ENCODE measurements at places on chromosomes 16 and 17.

DNA sequence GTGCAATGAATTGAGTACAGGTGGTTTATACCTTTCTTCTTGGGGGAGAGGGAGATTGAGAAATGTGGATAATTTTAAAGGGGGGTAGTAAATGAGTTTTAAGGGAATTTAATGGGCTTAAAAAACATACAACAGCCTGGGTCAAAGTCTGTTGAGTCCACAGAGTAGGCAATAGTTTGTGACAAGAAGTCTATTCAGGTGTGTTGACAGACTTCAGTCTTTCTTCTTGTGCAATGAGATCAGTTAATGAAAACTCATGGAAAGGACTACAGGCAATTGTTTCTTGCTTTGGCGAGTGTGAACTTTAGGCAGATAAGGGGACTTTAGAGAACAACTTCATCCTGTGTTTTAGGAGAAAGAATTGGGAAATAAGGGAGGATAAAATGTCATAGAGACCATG, 507.8 kb upstream of the CA10 start:
- DNase-seq = no peak

DNA sequence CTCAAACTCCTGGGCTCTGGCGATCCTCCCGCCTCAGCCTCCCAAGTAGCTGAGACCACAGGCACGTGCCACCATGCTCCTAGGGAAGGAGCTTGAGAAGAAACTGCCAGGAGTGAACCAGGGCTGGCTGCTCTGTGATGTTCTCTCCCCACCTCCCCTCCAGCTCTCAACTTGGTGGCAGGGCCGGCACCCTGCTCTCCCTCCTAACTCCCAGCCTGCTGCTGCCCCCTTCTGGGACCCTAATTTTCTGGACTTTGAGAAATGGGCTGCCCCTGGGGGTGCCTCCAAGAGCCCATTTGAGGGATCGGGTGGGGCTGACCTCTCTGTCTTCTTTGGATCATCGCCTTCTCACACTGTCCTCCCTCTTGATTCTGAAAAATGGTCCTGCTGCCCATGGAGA, 14.9 kb upstream of the STAT3 start:
- DNase-seq = no peak

DNA sequence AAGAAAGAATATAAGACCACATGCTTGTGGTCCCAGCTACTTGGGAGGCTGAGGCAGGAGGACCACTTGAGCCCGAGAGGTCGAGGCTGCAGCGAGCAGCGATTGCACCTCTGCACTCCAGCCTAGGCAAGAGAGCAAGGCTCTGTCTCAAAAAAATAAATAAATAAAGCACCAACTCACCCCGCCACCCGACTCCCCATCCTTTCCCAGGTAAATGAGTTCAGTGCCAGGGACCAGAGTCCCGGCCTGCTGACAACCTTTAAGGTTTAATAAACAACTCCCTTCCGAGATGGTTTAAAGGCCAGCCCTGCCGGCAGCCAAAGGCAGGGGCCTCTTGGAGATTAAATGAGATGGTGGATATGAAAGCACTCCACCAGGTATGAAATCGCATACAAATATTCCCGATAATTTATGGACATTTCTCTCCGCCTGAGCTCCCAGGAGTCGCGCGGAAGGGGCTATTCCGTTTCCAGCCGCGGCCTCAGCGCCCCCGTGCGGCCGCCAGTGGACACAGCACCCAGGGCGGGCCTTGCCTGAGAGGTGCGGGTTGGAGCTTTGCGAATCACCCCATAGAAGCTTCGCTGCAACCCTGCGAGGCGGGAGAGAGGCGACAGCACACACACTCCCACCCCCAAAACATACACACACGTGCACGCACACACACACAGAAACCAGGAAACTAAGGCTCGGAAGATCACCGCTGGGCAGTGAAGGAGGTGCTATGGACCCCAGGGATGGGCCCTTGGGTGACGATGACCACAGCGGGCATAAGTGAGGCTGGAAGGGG, 4.0 kb upstream of the RPL38 start:
- peak; percentile 52 for DNase-seq

- no peak for DNase-seq
Observed at GRCh38 chr17:77704048-77704815, 254.3 kb upstream of the TNRC6C start.

DNA sequence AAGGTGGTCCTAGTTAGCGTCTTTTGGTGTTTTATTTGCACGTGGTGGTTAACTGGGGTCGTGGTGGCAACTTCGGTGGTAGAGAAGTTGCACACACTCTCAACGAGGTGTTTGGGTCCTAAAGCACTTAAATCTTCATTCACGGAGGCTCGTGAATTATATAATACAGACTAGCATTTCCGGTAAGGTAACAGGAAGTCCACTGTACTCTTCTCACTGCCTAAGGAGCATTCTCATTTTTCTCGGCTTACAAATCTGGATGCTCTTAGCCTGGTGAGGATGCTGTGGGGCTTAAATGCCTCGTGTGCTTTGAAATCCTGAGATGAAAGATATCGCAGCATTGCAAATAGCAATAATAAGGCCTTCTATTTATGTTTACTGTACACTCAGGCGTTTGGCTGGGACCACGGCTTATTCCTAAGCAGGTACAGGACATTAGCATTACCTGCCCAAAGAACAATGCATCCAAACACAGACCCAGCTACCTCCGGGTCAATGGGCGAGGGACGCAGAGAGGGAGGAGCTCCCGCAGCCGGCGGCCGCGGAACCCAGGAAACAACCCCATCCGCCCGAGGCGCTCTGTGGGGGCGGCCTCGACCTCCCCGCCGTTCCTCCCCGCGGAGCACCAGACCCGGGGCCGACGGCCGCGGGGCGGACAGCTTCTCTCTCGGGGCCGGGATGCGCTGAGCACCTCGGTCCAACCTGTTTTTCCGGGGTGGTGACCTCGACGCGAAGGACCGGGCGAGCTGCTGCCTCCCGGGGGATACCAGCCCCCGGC, 856 bp downstream of the DNAJA2 start:
- DNase-seq = peak; percentile 39

DNA sequence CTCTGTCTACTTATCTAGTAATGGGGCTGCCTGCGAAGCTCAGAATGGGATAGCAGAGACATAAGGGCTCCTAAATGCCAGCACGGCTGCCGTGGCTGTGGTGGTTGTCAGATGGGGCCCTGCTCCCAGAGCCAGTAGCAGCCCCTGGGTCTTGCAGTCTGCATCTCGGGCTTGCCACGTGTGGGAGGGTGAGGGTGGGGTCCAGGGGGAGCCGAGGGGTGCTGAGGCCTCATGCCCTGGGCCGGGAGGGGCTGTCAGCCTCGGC, 88.8 kb upstream of the GSE1 start:
- DNase-seq = no peak

DNA sequence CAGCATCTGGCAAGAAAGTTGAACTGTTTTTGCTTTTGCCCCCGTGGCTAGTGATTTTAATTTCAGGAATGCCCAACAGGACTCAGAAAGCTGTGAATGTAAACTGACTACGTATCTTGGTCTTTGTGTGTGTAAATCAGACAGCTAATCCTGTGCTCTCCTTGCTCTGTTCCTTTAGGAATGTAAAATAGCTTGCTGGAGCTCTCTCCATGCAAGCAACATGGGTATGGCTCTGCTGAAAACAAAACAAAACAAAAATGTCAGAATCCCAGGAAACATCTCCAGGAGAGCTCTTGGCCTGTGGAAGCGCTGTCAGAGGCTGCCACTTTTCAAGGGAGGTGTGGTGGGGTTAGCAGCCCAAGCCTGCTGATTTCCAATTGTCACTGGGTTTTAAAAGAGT, 161.8 kb upstream of the NOG start:
- DNase-seq = no peak

GRCh38 chr16:10966129-10966528, 21.8 kb downstream of the CLEC16A start:
- DNase-seq = no peak

- no peak for DNase-seq
Observed at GRCh38 chr17:52465407-52465806, 306.9 kb upstream of the CA10 start.

DNA sequence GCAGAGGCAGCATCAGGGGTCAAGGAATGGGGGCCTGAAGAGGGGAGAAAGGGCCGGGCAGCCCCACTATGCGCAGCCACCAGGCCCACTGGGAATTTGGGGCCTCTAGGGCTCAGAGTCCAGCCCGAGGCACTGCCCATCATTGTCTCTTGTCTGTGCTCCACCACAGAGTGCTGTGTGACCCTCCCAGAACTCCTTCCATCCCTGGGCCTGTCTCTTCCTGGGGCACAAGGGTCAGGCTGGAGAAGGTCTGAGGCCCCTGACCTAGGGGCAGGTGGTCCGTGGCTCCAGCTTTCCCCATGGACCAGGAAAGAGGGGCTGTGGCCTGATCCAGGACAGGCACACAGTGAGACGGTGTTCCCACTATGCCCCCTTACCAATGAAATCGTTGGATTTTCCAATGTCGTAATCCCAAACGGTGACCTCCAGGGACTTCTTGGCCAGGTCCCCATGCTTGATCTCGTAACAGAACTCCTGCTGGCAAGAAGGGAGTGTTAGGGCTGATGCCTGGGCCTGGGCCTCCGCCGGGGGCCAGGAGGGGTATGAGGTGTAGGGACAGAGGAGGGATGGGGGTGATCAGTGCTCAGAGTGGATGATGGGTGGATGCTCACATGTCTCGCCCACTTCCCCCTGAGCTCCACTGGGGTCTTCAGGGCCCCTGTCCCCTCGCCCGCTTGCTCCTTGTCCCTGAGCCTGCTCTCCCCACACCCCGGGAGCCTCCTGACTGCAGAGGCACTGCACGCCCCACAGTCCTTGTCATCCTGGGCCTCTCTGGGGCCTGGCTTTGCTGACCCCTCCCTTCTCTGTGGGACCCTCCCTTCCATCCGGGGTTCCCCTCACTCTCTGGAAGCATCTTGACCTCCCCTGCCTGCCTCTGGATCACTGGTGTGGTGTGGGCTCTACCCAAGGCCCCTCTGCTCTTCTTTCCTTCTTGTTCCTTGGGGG, 10.7 kb downstream of the SCGB1C2 start:
- DNase-seq = no peak

GRCh38 chr17:59387351-59388068, 56.1 kb downstream of the YPEL2 start:
- no peak for DNase-seq

GRCh38 chr17:78925662-78926555, 722 bp upstream of the TIMP2 start:
- DNase-seq = no peak

- no peak for DNase-seq
Observed at GRCh38 chr17:33038740-33039139, 47.1 kb downstream of the SPACA3 start.

DNA sequence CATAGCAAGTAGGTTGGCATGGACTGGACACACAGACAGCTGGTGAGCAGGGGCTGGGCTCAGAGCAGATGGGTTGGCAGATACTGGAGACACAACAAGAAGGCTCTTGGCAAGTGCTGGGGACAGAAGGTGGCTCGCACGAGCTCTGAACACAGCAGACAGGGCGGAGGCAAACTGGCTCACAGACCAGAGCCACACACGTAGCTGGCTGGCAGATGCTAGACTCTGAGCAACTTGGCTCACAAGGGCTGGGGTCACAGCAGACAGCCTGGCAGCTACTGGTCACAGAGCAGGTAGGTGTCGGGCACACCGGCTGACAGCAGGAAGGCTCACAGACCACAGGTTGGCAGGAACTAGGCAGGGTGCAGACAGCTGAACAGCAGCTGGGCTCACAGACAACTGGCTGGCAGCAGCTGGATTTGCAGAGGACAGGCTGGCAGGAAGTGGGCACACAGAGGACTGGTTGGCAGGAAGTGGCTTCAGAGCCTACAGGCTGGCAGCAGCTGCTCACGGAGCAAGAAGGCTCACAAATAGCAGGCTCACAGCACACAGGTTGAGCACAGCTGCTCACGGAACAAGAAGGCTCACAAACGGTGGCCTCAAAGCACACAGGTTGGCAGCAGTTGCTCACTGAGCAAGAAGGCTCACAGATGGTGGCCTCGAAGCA, 725 bp downstream of the KRTAP16-1 start:
- DNase-seq = peak; percentile 96

DNA sequence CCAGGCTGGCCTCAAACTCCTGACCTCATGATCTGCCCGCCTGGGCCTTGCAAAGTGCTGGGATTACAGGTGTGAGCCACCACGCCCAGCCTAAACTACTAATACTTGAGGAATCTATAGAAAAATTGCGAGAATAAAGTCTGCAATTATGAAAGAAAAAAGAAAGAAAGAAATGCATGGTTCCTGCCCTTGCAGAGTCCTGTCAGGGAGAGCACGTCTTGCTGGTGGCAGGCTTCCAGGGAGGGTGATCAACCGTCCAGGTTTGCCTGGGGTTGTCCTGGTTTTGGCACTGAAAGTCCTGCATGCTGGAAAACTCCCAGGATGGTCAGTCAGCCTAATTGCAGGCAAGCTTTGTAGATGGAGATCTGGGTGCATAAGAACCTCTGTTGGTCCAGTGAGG, 21.5 kb upstream of the KIFC3 start:
- no peak for DNase-seq

GRCh38 chr16:71473891-71474290, 11.8 kb upstream of the ZNF23 start:
- no peak for DNase-seq

GRCh38 chr17:29089601-29090044, 46.7 kb downstream of the PIPOX start:
- no peak for DNase-seq

DNA sequence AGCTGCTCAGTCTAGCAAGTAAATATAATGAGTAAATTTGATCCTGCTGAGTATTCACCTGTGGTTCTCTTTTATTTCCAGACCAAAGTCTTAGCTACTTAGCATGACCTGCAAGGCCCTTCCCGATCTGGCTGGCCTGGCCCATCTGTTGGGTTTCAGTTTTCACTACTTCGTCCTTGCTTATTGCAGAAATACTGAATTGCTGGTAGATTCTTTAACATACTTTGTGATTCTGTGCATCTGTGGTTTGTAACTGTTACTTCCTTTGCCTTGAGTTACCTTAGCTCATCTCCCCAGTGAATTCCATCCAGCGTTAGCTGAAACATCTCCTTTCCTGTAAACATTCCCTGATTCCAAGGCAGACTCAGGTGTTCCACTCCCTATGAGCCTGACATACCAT, 131.1 kb downstream of the PHKB start:
- DNase-seq = no peak

GRCh38 chr16:83472776-83473501, 334.8 kb upstream of the HSBP1 start:
- DNase-seq = no peak

- DNase-seq = no peak
Observed at GRCh38 chr17:6823011-6823442, 8.5 kb downstream of the TEKT1 start.

DNA sequence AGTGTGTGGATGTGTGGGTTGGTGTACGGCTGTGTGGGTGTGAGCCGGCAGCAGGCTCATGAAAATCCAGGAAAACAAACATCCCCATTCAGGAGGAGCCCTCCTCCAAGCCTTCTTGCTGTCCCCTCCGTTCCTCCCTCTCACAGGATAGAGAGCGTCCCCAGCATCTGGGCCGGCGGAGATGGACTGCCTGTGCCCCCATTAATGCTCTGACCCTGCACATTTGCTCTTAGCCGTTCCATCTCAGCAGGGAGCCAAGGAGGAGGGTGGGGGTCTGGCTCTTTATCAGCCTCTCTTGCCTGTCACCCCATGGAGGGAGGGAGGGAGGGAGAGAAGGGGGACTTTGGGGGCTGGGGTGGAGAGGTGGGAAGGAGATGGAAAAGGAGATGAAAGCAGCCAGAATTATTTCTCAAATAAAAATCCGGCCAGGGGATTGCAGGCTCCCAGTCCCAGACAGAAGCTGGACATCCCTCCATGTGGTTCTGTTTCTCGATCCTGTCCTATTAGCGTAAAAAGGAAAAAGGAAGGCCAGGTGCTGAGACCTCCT, 240.0 kb upstream of the ZFHX3 start:
- DNase-seq = no peak

All from MM.1S (cell line).